Aorta (tissue), 5 donors: ENCODE measurements at places on chromosomes 7 and 10. TPM values are rescaled to one million over a fixed set of nuclear protein-coding genes. Genes with fewer than 3 reads are reported as not detected.

Gene TRIM4
- total RNA-seq: 24.7 TPM

- peak; percentile 50 for DNase-seq
Observed at GRCh38 chr10:108090476-108091215, 926.1 kb upstream of the SORCS1 start.

DNA sequence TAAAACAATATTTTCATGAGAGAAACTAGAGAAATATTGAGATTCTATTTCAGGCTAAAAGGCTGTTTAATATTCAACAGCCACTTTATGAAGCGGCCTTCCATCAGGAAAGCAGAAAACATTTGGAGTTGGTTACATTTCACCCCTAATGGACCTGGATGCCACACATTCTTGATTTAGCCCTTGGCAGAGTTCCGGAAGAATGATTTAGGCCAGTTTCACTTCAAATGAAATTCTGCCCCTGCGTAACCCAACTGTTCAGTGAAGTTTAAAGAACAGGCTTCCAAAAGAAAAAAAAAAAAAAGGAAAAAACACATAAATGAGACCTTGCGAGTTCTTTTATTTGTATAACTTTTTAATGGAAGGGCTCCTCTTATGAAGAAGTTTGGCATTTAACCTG, 239.2 kb upstream of the AKR1E2 start:
- no peak for DNase-seq

Gene PDGFA
- total RNA-seq: 174 TPM

DNA sequence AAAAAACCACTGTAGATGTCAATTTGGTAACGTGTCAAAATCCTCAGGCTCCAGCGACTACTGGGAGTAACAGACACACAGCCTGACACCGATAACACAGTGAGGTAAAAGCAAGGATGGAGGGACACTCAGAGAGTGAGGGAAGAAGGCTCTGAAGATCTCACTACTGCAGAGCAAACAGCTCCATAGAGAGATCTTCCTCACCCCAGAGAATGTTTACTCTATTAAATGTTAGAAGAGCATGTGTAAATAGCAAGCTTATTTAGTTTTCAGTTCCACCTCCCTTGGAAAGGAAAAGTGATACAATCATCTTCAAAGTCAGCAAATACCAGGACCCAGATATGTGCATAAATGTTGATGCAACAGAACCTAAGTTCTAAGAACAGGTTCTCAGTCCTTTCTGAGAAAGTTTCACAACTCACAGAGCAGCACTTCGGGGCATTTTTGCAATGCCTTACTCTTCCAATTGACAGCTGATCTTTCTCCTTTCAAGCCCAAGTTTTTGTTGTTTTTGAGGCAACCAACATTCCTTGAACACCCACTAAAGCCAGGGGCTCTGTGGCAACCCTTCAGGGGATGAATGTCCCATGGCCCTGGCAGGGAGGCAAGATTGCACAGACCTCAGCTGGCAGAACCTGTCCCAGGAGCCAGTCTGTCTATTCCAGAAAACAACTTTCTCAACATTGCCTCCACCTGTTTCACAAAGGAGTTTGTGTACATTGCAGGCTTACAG, 177.4 kb downstream of the SFMBT2 start:
- DNase-seq: no peak

DNA sequence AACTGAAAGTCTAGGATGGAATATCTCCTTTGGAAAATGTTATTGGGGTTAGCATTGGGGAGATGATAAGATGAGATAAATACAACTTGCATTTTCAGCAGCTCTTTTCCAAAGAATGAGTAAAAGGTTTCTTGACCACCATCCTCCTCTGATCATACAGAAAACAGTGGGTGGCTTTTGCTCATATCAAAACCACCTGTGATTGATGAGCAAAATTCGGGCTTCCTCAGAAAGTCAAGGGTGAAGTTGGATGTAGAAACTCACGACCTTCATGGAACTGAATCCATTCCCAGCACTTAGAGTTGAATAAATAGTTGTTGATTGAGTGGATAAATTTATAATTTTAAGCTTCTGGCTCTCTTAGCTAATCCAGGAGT, 158.4 kb downstream of the DNAJB6 start:
- no peak for DNase-seq

Gene CALML5
- not detected for total RNA-seq

DNA sequence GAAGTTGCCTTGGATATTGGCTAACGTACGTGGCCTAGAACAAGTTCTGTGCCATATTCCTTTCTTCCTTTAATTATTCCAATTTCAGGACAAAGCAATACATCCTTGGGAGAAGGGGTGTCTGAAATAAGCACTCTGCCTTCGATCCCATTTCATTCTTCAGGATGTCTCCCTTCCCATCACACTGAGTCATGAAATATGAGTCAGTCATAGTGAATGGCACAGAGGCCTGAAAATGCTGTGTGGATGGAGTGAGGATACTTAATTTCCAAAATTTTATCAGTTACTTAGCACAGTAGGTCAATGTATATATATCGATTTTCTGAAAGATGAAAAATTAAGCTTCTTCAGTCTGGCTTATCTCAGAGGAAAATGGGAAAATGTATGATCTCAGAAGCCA, 19.5 kb downstream of the EVX1 start:
- no peak for DNase-seq

GRCh38 chr7:106841896-106842390, 23.1 kb upstream of the PIK3CG start:
- DNase-seq: no peak

Gene HTR7
- 1.3 TPM for total RNA-seq

Gene PVRIG
- total RNA-seq: 2.1 TPM

Gene ERVW-1
- not detected for total RNA-seq

Gene PNLIPRP3
- total RNA-seq: not detected

GRCh38 chr7:117044664-117045063, 91.4 kb downstream of the ST7 start:
- no peak for DNase-seq

Gene FBH1
- total RNA-seq: 108 TPM

GRCh38 chr7:94620703-94621118, 35.2 kb downstream of the SGCE start:
- DNase-seq: peak; percentile 83

Gene PRKG1
- total RNA-seq: 153 TPM

DNA sequence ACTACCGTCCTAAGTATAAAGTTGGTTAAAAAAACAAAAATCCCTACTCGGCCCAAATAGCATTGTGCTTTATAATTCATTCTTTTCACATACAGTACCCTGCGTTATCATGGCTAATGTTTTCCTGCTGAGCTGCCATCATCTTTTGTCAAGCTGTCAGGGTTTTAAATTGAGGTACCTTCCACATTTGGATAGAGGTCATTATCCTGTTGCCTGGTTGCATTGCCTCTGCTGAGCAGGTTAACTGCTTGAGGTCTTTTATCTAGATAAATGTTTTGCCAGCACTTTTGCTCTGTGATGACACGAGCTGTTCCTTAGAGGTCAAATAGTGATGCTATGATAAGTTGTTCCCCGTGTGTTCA, 94.4 kb upstream of the FZD1 start:
- DNase-seq: no peak

DNA sequence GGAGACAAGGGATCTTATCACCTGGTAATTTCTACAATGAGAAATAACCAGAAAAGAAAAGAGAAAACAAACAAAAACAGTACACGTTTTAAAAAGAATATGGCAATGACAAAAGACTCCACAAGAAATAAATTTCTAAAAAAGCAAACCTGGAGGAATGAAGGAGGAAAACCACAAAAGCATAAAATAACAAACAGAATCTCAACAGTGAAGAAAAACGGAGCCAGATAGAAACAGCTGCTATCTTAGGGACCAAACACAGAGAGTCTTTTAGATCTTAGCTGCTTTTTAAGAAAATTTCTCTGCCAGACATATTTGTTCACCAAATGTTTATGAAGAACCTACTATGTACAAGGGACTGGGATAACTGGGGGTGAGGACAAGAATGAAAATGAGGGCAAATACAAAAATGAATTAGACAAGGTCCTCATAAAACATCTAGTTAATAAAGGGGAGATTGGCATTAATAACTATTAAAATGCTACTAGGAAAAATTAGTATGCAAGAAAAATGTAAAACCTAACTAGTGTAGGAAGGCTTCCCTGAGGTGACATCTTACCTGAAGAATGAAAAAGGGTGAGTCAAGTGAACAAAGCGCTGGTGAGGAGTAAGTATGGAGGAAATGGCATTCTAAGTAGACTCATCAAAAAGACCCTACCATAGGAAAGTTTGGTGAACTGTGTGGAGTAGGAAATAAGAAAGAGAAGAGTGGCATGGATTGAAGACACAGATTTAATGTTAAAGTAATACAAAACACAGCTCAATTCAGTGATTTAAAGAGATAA, 34.3 kb downstream of the WASL start:
- DNase-seq: no peak

DNA sequence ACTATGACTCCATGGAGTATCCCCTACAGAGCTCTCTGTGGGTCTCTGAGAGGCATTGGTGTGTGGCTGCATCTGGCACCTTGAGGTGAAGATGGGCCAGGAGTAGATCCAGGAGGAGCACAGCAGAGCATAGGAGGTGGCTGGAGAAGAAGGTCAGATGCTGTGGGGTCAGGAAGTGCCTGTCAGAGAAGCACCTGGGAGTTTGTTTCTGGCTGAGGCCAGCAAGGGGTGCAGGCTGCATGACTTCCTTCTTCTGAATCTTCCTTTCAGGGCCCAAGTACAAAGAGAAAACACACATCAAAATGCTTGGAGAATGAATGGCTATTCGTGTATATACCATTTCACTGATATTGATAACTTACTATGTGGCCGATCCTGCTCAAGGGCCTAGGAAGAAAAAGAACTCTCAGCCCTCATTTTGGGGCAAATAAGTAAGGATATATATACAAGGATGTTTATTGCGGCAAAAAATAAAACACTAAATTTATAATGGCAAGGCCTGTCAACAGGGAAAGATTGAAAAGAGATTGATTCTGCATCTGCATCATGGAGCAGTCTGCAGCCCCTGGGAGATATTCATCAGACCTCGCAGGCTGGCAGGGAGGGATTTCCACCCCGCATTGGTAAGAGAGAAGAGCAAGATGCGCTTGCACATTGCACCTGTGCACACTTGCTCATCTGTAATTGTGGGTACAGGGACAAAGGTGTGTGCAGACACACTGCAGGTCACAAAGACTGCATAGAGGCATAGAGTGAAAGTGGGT, 39.2 kb downstream of the PTPRE start:
- no peak for DNase-seq

- DNase-seq: no peak
Observed at GRCh38 chr7:55073051-55073511, 54.3 kb downstream of the EGFR start.

Gene DNA2
- total RNA-seq: 3.9 TPM

DNA sequence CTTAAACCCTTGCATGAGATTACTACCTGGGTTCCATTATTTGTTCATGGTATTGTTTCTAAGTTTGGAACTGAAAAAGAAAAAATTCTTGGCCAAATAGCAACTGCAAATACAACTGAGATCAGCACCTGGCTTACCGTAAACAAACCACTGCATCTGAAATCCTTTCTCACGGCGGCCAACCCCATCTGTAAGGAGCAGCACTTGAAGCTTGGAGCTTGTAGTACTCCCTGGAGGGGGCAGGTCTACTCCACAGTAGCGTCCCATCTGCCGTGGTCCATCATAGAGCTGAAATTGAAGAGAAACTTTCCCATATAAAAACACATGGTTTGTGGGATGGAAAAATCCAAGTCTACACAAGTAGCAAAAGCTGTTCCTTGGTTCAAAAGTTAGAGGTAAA, 109.9 kb downstream of the CUBN start:
- no peak for DNase-seq

DNA sequence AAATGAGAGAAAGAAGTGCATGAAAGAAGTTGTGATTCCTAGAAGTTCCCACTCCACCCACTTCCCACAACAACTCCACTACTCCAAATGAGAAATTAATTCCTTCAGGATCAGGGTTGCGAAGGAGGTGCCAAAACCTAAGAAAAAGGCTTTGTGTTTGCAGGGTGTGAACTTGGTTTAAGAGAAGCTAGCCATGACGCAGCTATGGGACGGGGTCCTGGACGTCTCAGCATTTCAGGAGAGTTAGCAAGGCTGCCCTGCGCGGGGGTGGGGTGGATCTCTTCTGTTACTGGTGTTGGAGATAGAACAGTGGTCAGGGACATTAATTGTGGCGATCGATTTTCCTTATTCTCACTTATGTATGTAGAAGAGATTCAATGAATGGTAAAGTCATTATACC, 61.2 kb downstream of the CHST3 start:
- DNase-seq: no peak

Gene ATOH7
- total RNA-seq: 0.23 TPM

Gene MGAM2
- 0.12 TPM for total RNA-seq

GRCh38 chr7:116591202-116592040, 66.6 kb downstream of the CAV1 start:
- no peak for DNase-seq

GRCh38 chr10:132387764-132388210, 9.2 kb upstream of the PWWP2B start:
- peak; percentile 79 for DNase-seq

- DNase-seq: peak; percentile 55
Observed at GRCh38 chr10:43262902-43263466, 3.9 kb downstream of the RASGEF1A start.

Gene TAS2R4
- 1.6 TPM for total RNA-seq

Gene IFIT1B
- total RNA-seq: 0.16 TPM

DNA sequence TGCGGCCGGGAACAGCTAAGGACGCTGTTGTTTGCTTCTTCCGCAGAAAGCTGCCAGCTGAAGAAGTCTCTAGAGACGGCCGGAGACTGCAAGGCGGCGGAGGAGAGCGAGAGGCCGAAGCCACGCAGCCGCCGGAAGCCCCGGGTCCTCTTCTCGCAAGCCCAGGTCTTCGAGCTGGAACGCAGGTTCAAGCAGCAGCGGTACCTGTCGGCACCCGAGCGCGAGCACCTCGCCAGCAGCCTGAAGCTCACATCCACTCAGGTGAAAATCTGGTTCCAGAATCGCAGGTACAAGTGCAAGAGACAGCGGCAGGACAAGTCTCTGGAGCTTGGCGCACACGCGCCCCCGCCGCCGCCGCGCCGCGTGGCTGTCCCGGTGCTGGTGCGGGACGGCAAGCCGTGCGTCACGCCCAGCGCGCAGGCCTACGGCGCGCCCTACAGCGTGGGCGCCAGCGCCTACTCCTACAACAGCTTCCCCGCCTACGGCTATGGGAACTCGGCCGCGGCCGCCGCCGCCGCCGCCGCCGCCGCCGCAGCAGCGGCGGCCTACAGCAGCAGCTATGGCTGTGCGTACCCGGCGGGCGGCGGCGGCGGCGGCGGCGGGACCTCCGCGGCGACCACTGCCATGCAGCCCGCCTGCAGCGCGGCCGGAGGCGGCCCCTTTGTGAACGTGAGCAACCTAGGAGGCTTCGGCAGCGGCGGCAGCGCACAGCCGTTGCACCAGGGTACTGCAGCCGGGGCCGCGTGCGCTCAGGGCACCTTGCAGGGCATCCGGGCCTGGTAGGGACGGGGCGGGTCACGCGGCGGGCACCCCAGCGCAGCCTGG, 2.4 kb downstream of the NKX2-3 start:
- DNase-seq: no peak

Gene ASZ1
- not detected for total RNA-seq

GRCh38 chr7:40945788-40946187, 757.1 kb downstream of the INHBA start:
- no peak for DNase-seq

Gene TCERG1L
- not detected for total RNA-seq
